Bronchial epithelial cell (primary cell): ENCODE measurements at places on chromosomes 5 and 9. TPM values are rescaled to one million over a fixed set of nuclear protein-coding genes. Genes with fewer than 3 reads are reported as not detected.

The ARHGEF37 gene
- total RNA-seq: 9.2 and 29.1 TPM in 2 replicates

The SNAPC4 gene
- total RNA-seq: 3.7 and 3.8 TPM in 2 replicates

The RETREG1 gene
- total RNA-seq: 0.53 and 1.2 TPM in 2 replicates

The FBXL7 gene
- 0.26 and 0.51 TPM in 2 replicates for total RNA-seq

The ST8SIA4 gene
- total RNA-seq: under 0.01 TPM in 2 replicates

The IZUMO3 gene
- not detected in 2 replicates for total RNA-seq

The PCDHGA2 gene
- under 0.01 and 0.26 TPM in 2 replicates for total RNA-seq

The SPINK1 gene
- total RNA-seq: 0.51 and 1.1 TPM in 2 replicates

The IL31RA gene
- 0.13 and 0.26 TPM in 2 replicates for total RNA-seq

The MSMP gene
- not detected in 2 replicates for total RNA-seq

The CEL gene
- 0.53 and 1.3 TPM in 2 replicates for total RNA-seq

The OCLN gene
- total RNA-seq: 76.9 and 109 TPM in 2 replicates

The PCDHAC2 gene
- total RNA-seq: 14.1 and 16.8 TPM in 2 replicates

The NTNG2 gene
- total RNA-seq: under 0.01 TPM in 1 of 2 replicates, not detected in the other

The CDC20B gene
- not detected in 2 replicates for total RNA-seq

The TMEM8B gene
- 0.79 and 1.5 TPM in 2 replicates for total RNA-seq

The ROPN1L gene
- 0.13 TPM in 1 of 2 replicates, not detected in the other for total RNA-seq

The SLC25A48 gene
- total RNA-seq: not detected in 2 replicates

The SLC6A7 gene
- total RNA-seq: not detected in 2 replicates

The TGFBI gene
- total RNA-seq: 211 and 218 TPM in 2 replicates

The TMC1 gene
- total RNA-seq: 1.0 TPM in 1 of 2 replicates, not detected in the other

The PROB1 gene
- 0.51 and 0.53 TPM in 2 replicates for total RNA-seq

The TRIM7 gene
- total RNA-seq: 20.8 and 35.7 TPM in 2 replicates

The KIF4B gene
- under 0.01 and 0.13 TPM in 2 replicates for total RNA-seq

The RRAGA gene
- 29.7 and 41.6 TPM in 2 replicates for total RNA-seq

The SHISAL2B gene
- not detected in 2 replicates for total RNA-seq
